ENCODE measurements at places on chromosomes 6 and 20.

DNA sequence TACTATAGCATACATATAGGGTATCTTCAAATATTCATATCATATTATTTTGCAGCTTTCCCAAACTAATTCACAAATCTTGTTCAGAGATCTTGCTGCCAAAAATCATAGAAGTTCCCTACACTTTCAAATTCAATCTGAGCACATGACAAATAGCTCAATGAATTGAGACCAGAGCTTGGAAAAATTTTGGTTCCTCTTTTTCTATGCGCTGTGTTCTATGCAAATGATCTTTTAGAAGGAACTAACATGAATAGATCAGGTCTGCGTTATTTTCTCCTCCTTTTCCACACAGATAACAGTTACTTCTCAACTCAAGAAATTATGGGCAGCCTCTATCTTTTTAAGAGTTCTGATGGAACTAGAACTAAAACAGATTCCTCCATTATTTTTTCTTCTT, 316.3 kb downstream of the ARHGAP18 start:
- DNase-seq, result no peak

GRCh38 chr6:123016431-123017103, 20.5 kb downstream of the CLVS2 start:
- DNase-seq, result no peak

GRCh38 chr6:151701911-151702562, 105.4 kb upstream of the ESR1 start:
- DNase-seq, result no peak

DNA sequence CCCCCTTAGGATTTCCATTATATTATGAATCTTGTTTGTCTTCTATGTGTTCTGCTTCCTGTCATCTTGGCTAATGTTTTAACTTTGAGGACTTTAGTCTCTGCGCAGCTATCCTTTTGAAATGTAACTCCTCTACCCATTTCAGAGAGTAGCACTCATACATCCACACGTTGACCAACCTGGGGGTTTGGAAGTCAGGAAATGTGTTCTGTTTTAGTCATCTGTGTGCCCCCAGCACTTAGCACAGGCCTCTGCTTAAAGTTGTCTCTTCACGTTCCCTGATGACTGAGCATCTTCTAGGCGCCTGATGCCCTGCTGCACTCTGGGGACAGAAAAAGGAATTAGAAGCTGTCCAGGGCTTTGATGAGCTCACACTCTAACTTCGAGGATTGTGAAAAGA, 47.9 kb downstream of the HMGN3 start:
- no peak for DNase-seq

GRCh38 chr6:119463081-119463626, 113.6 kb upstream of the MAN1A1 start:
- no peak for DNase-seq

GRCh38 chr6:163588220-163588919, 173.9 kb downstream of the QKI start:
- no peak for DNase-seq

DNA sequence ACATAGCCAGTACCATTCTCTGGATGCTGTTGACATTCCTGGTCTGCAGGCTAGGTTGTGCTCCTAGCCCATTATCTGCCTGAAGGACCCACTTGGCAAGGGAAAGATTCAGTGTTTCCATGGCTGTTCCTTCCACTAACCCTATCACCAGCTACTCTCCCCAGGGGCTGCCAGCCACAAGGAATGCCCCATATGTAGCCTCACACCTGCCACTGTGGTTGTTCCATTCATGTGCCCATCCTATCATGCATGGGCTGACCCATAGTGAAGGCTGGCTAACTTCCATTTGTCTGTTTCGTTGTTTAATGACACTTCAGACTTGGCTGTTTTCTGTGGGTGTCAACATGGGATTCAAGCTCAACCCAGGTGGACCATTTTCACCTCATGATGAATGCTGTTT, 25.6 kb upstream of the HLA-A start:
- DNase-seq, result no peak

- no peak for DNase-seq
Observed at GRCh38 chr20:53064935-53065334, 92.8 kb downstream of the TSHZ2 start.

Data from endothelial cell (in vitro differentiated cells).